ENCODE measurements at places on chromosomes 4 and X. TPM values are rescaled to one million over a fixed set of nuclear protein-coding genes. Genes with fewer than 3 reads are reported as not detected.

DNA sequence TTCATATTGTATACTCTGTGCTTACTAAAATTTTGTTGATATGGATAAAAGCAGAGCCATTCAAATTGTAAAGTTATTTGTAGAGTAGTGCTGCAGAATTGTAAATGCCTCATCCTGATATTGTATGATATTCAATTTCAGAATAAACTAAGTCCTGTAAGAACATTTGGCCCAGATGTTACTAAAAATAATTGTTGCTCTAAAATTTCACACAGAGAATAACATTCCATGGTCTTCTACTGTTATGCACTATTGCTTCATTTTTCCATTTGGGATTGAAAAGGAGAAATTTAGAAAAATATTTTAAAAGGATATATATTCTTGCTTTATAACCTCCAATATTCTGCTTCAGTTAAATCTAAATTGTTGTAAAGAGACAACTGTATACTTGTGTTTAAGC, 195.6 kb downstream of the LARP7 start:
- no peak for DNase-seq

GRCh38 chrX:7223271-7223670, 75.3 kb upstream of the PUDP start:
- DNase-seq: no peak

GRCh38 chr4:181372014-181372413, 871.2 kb upstream of the TENM3 start:
- no peak for DNase-seq

- DNase-seq: no peak
Measured at GRCh38 chrX:133533249-133533648, 118.0 kb upstream of the GPC4 start.

DNA sequence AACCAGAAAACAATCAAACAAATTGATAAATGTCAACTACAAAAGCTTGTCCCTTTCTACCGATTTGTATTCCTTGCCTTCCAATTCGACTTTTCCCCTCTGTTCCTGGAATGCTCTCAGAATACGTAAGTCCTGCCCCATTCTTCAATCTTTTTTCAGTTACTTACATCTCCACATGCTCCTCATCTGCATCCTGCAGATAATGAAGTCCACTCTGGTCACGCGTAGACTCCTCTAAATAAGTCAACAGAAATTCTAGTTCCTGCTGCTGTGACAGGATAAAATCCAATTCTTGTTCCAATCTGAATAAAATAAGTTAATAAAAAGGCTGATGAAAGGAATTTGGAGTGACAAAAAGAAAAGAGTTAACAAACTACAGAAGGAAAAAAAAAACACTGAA, 34.4 kb upstream of the RBM41 start:
- no peak for DNase-seq

GRCh38 chr4:3683744-3684421, 82.3 kb upstream of the ADRA2C start:
- no peak for DNase-seq

DNA sequence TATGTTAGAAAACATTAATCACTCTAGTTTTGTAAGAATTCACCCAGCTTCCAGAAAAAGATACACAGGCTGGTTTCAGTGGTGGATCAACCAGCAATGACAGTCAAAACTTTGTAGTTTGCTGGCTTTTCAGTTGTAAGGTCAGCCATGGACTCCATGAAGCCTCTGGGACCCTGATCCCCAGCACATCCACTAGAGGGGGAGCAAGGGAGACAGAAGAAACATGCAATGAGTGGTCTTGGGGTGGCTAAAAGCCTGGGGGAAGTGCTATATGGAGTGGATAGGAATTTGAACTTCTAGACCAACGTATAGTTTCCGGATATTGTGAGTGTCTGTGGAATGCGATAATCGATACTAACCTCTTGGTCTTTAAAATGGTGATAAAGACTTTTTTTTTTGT, 72.7 kb downstream of the AFF2 start:
- no peak for DNase-seq

DNA sequence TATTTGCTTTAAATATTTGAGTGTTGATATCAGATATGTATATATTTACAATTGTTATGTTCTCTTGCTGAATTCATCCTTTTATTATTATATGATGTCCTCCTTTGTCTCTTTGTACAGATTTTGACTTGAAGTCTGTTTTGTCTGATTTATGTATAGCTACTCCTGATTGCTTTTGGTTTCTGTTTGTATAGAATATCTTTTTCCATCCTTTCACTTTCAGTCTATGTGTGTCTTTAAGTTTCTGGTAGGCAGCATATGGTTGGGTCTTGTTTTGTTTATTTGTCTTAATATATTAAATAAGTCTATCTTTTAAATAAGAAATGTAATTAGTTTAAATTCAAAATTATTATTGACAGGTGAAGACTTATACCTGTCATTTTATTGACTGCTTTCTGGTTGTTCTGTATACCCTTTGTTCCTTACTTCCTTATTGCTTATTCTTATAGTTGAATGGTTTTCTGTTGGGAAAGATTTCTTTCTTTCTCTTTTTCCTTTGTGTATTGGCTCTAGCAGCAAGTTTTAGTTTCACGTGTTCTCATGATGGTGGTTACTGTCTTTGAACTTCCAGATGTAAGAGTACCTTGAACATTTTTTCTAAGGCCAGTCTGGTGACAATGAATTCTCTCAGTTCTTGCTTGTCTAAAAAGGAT, 31.1 kb downstream of the RAB28 start:
- no peak for DNase-seq

DNA sequence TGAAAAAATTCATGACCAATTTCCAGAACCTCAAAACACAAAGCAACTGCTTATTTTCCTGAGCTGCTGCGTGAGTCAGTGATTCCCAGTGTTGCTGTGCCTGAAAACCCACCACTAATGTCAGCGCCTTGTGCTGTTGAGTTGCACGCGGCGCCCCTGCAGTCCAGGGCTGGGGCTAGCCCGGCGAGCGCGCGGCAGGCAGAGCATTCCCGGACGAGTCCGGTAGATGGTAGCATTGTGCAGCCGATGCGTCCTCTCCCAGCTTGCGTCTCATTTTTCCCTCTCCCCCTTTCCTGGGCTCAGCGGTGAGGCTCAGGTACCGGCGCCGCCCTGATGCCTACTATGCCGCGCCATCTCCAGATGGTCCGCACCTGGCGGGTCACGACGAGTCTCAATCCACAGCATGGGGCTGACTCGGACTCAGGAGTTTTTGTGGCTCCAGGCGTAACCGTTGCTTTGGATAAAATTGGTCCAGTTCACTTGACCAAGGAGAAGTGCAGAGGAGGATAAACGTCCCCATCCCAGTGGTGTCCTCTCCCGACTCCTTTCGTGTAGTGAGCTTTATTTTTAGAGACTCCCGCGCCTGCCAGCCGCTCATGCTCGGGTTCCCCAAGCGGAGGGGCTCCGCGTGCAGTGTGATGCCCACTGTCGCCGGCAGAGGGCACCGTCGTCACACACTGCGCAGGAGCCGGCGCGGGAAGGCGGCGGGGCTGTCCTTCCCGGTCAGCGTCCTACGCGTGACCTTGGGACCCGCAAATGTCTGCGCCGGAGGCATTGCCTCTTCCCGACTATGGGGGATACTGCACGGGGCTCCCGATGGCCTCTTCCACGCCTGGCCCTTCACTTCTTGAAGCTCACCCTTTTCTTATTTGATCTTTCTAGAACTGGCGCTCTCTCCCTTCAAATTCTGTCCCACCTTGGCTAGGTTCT, 53.6 kb upstream of the IGFBP7 start:
- peak; percentile 81 for DNase-seq

POU4F2 gene
- total RNA-seq: not detected

HDAC8 gene
- 23.5 TPM for total RNA-seq
